ENCODE measurements at places on chromosomes 2 and 18.

- DNase-seq = no peak
Observed at GRCh38 chr2:230664128-230664527, 48.5 kb upstream of the CAB39 start.

DNA sequence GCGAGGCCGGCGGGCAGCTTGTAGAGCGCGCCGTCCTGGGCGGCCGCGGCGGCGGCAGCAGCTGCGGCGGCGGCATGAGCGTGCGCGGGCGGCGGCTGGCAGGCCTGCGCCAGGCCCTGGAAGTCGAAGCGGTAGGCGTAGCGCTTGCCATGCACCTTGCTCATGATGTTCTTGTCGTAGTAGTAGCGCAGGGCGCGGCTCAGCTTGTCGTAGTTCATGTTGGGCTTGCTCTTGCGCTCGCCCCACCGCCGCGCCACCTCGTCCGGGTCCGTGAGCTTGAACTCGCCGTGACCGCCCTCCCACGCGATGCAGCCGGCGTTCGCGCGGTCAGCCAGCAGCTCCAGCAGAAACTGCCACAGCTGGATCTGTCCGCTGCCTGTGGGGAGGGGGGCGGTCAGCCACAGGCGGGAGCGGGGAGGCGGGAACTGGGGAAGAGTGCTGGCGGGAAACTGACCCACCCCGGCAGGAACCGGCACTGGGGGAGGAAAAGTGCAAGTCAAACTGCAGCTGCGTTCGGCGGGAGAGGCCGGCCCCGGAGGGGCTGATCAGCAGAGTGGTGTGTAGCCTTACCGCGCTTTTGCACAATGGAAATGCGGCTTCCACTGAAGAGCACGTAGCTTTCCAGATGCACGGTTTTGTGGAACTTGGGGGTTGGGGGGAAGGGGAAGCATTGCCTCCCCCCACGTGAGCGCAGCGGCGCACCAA is 3.0 kb downstream of the FEV start:
- no peak for DNase-seq

DNA sequence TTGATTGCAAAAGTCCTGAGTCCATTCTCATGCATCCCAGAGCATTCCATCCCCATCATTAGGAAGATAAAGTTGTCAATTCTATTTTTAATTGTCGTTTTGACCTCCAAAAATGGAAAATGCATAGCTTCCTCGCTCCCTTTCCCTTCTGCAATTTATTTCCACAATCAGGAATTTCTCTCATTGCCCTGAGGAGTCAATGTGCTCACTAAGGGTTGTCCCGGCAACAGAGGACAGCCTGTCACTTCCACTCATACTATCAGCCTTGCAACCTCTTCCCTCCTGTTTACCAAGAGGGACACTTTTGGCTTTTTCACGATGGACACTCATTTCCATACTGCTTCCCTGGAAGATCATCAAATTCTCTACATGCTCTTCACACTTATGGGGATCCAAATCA is 164.8 kb downstream of the MYO5B start:
- no peak for DNase-seq

DNA sequence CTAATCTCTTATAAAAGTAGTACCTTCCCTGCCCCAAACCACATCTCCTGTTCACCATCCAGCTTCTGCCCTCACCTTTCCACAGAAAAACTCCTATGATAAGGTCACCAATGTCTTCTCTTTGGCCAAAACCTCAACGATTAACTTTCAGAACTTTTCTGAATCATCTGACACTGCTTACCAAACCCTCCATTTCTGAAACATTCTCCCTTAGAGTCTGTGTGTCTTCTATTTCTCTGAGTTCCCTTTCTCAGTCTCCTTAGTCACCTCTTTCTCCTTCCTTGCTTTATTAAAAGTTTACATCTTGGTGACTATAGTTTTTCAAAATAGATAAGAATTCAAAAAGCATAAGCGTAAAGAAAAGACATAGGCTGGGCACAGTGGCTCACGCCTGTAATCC is 51.3 kb upstream of the SP3 start:
- DNase-seq = no peak

- DNase-seq = peak; percentile 83
Observed at GRCh38 chr2:66869076-66869475, 434.2 kb downstream of the MEIS1 start.

GRCh38 chr2:241068136-241068941 is 33.7 kb downstream of the MTERF4 start:
- DNase-seq = no peak

GRCh38 chr18:42033137-42033810 is 78.2 kb downstream of the PIK3C3 start:
- no peak for DNase-seq

- no peak for DNase-seq
Observed at GRCh38 chr2:41782306-41783158, 265.3 kb upstream of the PKDCC start.

DNA sequence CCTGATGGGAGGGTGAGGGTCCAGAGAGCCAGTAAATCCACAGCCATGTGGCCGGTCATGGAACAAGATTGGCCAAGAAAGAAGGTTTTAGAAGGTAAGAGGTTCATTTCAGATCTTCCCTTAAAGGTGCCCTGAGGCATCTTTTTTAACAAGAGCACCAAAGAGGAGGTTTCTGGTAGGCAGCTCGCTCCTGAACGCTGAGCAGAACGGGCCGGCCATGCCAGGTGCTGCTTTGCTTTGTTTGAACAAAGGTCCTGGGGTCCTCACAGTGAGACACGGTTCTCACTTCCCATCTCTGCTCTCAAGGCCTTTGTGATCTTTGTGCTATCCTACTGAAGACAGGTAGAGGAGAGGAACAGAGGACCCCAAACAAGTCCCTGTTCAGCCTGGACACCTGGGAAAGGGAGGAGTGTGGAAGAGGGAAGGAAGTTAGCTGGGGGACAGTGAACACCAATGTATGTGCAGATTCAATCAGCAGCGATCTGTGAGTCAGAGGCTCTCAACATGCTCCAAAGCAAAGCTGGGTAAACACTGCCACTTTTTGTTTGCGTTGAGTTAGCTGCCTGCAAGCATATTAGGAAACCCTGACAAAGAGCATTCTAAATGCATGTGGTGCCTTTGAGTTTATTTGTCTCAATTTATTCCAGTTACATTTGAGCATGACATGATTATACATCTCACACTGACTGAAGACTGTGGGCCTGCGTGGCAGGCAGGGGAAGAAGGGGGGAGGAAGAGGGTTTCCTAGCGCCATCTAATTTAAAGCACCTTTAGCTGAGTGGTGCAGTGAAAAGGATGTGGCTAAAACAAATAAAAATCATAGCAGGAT is 102.4 kb downstream of the ASB1 start:
- peak; percentile 28 for DNase-seq

- DNase-seq = peak; percentile 52
Observed at GRCh38 chr2:196166876-196167275, 4.5 kb downstream of the STK17B start.

DNA sequence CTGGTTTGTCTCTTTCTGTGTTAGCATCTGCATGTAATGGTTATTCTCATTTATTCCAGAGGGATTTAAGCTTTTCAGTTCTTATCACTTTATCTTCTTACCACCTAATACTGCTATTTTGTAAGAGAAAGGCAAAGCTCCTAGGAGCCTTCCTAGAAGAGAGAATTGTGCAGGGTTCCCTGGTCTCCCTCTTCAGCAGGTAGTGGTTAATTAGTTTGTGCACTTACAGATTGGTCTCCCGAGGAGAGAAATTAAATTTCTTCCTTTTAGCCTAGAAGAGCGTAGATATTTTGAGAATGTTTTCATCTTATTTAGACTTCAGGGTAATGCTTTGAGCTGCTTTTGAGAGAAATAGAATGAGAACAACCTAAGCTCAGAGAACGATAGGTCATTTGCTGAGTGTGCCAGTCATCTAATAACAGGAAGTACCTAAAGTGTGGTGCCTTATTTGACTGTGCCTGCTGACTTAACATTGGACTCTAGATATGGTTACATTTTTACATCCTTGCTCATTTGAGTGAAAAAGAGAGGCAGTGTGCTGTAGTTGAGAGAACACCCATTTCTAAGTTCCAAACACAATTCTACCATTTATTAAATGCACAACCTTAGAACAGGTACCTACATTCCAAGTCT is 651.4 kb downstream of the STK39 start:
- DNase-seq = no peak

DNA sequence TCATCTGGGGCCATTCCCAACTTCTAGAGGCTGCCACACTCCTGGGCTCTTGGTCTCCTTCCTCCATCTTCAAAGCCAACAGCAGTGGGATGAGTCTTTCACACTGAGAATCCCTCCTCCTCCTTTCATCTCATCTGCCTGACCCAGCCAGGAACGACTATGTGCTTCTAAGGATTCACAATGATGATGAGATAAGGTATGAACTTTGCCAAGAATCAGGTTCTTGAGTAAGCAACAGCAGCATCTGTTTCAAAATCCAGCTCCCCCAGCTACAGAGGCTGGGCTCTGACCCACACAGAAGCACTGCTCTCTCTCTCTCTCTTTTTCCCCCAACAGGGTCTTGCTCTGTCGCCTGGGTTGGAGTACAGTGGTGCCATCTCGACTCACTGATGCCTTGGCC is 46.4 kb downstream of the TIMM21 start:
- DNase-seq = no peak

- no peak for DNase-seq
Observed at GRCh38 chr2:221197225-221197856, 374.8 kb downstream of the EPHA4 start.

- no peak for DNase-seq
Observed at GRCh38 chr2:109613081-109613921, 465 bp downstream of the SEPTIN10 start.

DNA sequence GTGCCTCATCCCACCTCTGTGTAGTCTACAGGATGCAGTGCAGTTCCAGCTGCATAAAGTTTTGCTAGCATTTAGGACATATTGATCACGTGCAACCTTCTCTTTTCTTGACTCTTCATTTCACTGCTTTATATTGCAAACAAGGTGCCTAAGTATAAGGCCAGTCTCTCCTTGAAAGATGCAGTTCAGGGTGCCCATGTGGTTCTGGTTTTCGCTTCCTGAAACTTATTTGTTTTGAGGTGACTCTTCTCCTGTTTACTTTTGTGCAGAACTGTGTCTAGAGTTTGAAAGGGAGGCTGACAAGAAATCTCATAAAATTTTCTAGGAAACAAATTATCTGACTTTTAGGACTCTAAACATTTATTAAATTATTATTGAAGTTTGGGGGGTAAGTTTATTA is 189.9 kb downstream of the UBE2E3 start:
- DNase-seq = no peak

GRCh38 chr2:9415516-9416169 is 7.7 kb downstream of the ITGB1BP1 start:
- no peak for DNase-seq

- DNase-seq = no peak
Observed at GRCh38 chr2:9423922-9424272, 443 bp downstream of the CPSF3 start.

DNA sequence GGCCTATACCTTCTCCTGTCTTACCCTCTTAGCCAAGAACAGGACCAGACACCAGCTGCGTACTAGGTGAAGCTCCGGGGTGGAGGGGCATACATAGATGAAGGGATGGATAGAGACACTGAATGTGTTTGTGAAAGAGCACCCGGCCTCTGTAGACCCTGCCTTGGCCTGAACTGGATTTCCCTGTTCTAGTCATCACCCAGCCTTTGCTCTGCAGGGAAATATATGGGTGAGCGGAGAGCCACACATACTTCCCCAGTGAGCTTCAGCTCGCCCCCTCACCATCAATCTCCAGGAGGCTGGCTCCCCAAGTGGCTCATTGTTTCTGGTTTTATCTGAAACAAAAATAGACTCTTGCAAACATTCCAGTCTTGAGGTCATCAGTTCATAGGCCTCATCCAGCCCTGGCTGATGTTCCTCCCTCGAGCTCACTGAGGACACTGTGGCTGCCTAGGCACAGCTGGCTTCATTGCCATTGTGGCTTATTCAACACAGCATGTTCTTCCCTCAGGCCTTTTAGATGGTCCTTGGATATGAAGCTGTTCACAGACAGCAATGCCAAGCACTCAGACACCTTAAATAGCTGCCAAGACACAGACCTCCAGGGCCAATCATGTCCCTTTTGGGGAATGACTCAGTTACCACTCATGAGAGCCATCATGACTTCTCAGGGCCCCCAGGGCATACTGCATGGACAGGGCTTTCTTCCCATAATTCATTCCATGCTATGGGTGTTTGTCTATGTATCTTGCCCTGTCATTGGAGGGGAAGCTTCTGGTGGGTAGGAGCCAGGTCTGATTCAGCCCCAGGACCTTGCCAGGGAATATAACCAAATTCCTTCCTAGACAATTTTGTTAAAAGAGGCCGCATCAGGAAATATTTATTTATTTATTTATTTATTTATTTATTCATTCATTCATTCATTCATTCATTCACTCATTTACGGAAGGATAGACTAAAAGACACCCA is 82.4 kb downstream of the TTC32 start:
- peak; percentile 38 for DNase-seq

DNA sequence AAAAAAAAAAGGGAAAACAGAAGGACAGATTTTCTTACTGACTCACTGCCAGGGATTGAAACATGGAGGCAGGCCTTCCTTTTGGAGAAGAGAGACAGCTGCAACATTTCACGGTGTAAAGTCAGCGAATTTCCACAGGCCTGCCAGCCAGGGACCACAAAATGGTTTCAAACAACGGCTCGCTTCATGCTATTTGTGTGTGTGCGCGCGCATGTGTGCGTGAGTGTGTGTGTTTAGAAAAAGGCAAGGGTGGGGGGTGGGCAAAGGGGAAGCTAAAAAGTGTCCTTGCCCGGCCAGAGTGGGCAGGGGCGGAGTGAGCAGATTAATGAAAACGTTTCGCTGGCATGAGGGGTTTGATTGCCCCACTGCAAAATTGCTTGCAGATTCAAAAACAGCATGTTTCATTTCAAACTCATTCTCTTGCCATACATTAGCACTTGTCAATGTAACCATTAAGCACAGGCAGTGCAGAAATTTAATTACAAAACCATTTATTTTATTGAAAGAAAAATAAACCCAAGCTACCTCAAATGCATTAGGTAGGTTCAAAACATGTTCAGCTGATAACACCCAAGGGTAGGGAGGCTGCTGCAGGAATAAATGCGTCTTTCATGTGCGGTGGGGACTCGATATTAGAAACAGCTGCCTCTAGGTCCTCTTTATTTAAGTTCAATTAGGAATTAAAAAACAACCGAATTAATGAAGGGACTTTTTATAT is 182.1 kb upstream of the SIX2 start:
- DNase-seq = no peak

GRCh38 chr2:205017912-205018311 is 472.6 kb downstream of the PARD3B start:
- no peak for DNase-seq

- DNase-seq = no peak
Observed at GRCh38 chr18:34358923-34359322, 134.2 kb upstream of the NOL4 start.

GRCh38 chr2:177772529-177772928 is 300.0 kb downstream of the PDE11A start:
- DNase-seq = peak; percentile 36

DNA sequence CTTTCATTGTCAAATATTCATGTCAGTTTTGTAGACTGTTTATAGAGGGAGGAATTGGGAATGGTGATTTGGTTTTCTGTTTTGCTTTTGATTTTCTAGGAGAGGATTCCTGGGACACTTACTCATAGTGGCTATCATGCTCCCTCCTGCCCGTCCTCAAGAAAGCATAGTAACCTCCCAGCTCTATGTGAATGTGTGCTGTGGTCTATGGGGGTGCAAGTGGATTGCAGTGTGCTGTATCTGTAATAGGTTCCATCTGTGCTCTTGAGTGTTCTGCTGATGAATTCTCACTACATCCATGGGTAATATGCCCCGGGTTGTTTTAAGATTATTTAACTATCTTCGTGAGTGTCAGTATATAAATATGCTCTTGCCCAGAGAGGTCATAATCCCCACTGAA is 811.3 kb downstream of the CNTNAP5 start:
- peak; percentile 76 for DNase-seq

GRCh38 chr2:14011190-14011589 is 621.3 kb upstream of the LRATD1 start:
- no peak for DNase-seq

GRCh38 chr2:28643911-28644334 is 107.7 kb upstream of the PPP1CB start:
- no peak for DNase-seq
